ENCODE measurements at places on chromosomes 16 and 17.

DNA sequence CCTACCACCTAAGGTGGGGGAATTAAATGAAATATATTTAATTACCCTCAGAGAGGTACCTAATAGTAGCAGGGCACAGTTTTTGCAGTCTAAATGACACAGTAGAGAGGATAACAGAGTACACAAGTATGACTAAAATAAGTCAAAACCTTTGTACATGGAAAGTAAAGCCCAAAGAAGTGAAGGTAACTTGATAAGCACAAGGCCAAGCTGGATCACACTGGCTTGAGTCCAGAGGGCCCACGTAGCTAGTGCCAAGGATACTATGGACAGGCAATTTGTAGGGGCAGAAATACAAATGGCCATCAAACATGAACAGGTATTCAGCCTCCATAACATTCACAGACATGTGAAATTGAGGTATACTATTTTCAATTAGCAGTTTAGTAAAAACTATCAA is 7.6 kb downstream of the MYO18A start:
- no peak for DNase-seq

DNA sequence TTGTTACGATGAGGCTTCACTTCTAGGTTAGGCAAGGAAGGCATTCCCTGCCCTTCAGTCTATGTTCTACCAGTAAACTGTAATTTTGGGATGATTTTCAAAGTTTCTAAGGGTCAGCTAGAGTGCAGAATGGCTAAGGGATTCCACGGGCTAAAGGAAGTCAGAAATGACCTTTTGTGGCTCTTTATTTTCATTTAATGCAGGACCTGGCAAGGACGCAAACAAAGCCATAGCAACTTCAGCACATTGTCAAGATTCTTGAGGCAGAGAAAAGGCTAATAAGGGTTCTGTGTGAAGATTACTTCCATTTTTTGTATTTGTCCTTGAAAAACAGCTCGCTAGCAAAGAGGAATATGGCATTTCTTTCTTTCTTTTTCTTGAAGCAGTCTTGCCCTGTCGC is 76.6 kb downstream of the STX8 start:
- DNase-seq: no peak

DNA sequence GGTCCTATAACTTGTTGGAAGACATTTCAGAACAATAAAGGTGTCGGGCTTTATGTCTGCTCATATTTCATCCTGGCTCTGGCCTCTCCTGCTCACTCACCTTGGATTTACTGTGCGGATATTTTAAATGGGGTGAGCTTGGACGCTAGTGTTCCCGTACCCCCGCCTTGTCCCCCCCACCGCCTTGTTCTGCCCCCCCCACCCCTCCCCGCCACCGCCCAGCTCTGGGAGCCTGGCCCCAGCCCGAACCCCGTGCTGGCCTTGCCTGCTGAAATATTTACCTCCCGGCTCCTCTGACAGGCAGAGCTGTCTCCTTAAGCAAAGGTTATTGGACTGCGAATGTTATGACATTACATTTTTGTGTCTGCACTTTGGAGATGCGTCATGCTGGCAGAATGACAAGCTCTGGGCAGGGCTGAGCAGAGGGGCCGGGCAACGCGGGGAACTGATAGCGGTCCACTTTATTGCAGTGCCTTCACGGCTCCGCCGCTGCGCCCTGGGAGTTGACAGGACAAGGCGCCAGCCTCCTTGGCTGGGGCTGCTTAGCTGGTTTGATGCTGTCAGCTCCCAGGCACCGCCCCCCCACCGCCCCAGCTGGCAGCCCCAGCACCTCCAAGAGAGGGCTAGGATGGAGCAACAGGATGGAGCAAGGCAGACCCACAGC is 222.5 kb upstream of the GSE1 start:
- DNase-seq: no peak

DNA sequence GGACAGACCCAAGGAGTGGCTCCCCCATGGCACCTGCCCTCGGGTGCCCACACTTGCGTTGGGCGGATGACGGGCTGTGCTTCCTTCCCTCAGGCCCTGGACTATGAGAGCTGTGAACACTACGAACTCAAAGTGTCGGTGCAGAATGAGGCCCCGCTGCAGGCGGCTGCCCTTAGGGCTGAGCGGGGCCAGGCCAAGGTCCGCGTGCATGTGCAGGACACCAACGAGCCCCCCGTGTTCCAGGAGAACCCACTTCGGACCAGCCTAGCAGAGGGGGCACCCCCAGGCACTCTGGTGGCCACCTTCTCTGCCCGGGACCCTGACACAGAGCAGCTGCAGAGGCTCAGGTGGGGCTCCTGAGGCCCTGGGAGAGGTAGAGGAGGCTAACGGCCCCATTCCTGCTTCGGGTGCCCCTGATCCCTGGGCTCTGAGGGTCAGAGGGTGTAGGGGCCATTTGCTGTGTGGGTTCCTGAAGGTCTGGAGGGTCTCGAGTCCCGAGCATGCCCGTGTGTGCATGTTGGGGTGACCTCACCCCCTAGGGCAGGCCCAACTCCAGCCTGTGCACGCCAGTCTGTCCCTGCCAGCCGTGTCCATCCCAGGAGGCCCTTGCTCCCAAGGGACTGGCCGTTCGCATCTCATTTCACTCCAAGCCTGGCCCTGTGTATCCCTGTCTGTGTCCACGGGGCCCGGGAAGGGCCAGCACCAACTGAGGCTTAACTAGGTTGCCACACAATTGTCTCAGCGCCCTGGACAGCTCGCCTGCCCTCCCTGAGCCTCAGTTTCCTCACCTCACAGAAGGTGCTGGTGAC is 10.0 kb downstream of the SLC22A31 start:
- DNase-seq: no peak

DNA sequence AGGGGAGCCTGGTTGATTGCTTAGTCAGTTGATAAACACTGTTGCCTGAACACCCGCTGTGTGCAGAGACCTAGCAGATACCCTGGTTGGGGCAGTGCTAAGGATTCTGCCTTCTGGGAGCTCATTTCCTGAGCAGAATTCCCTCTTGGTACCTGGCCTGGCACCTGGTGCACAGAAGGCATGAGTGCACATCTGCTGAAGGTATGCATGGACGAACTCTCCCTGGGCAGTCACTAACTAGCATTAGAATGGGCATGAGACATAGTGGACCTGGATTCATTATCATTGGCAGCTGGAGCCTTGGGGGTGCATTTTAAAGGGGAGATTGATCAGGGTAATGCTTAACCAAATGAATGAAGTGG is 13.1 kb downstream of the ADCY7 start:
- no peak for DNase-seq

GRCh38 chr16:74867281-74867849 is 92.7 kb upstream of the FA2H start:
- no peak for DNase-seq

GRCh38 chr16:24101431-24101830 is 154.7 kb upstream of the CACNG3 start:
- no peak for DNase-seq

DNA sequence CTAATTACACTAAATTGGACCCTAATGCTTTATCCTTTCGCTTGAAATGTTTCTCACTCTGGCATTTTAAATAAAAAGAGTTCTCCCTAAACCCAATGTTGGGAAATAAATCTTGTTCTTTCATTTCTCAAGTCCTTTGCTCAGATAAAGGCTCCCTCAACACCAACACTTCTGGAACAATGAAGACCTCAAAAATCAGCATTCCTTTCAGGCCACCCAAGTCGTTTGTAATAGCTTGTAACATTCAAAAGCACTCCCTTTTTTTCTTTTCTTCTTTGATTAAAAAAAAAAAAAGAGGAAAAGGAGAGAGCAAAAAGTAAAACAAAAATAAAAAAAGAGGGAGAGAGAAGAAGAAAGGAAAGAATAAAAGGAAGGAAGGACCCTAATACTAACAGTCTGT is 23.3 kb upstream of the FOXJ1 start:
- DNase-seq: no peak

DNA sequence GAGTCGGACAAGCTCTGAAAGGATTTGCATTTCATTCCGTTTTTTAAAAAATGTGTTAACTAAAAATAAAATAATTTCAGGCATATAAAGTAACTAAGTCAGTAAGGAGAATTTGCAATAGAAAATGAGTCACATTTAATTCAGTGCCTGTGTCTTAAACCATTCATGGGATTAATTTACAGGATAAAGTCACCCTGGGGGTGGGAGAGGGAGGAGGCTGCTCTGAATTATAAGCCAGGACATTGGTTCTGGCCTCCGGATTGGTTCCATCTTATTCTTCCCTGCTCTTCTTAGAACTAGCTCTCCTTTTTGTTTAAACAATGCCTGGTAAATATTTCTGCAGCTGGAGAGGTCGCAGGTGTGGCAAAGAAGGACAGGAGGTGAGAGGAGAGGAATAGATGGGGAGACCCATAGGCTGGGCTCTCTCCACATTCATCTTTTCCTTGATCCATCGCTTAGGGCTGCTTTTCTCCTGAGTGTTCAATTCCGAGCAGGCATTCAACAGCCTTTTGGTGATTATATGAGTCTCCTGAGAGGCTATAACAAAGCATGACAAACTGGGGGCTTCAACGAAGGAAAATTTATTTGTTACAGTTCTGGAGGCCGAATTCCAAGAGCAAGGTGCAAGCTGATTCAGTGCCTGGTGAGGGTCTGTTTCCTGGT is 319.2 kb downstream of the PHKB start:
- DNase-seq: no peak

GRCh38 chr17:42365136-42365535 is 23.1 kb downstream of the STAT3 start:
- DNase-seq: no peak

GRCh38 chr17:79944821-79945391 is 90.8 kb downstream of the TBC1D16 start:
- DNase-seq: no peak

DNA sequence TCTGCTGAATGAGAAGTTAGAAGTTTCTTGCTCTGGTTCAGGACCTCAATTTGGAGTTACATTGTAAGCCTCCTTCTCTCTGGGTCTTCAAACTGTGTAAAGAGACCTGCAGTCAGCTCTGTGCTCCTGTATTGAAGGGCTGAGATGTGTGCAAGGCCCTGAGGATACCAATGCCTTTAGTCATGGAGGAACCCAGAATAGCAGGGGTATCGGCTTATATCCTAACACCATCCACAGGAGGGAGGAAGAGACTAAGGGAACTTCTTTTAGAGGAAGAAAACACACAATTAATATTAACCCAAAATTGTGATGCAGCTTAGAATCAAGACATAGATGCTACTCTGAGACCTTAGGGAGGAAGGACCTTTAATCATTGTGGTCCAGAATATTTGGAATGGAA is 36.5 kb downstream of the GLP2R start:
- DNase-seq: no peak
